ENCODE measurements at places on chromosomes 2 and 18. TPM values are rescaled to one million over a fixed set of nuclear protein-coding genes. Genes with fewer than 3 reads are reported as not detected.
A peak's percentile ranks its signal among the peaks of the same experiment; 100 is the strongest.

The GKN2 gene
- total RNA-seq = not detected

The CNDP2 gene
- 73.5 TPM for total RNA-seq

- DNase-seq = peak; percentile 73
These were observed 38.2 kb downstream of the ANKMY1 start for GRCh38 chr2:240519396-240520129.

DNA sequence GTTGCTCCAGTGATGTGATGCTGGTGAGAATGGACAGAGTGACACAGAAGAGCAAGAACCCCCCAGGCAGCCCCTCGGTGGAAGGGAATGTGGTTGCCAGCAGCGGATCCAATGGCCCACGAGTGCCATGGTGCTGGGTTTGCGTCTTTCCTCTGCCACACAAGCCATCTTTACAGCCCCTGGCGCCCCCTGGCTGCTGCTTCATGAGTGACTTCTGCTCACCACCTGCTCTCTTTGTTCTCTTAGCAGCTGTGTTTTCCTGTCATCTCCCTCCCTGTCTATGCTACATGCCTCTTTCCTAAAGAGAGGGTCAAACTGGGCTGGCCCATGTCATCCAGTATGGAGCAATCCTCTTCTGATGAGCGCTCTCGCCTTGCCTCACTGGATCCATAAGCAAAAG is 300.0 kb upstream of the SMIM21 start:
- DNase-seq = peak; percentile 81

GRCh38 chr2:20596973-20597859 is 53.7 kb downstream of the HS1BP3 start:
- peak; percentile 96 for DNase-seq

DNA sequence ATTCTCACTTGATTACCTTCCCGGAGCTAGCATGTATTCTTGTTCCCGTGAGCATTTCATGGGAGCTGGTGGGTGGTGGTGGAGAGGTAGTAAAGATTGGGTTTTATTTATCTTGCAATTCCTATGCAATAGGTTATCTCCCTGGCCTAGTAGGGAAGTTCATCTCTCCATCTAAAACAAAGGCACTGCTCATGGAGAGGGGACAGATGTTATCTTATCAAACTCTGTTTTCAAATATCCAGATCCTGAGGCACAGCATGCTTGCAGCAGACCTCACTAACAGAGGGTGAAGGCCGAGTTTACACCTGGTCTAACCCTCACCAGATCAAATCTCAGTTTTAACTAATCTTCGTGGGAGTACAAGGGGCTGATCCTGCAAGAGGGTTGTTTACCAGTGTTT is 98.9 kb downstream of the CYRIA start:
- no peak for DNase-seq

All from posterior vena cava (tissue), 2 donors.